Stimulated activated CD4-positive, alpha-beta T cell treated with anti-CD3 and anti-CD28 coated beads, Interleukin-1b, Interleukin-23, amount 100 ng/mL, for 4 hours (primary cell): ENCODE measurements at places on chromosomes 7 and 10.

- DNase-seq, result no peak
Measured at GRCh38 chr7:27324246-27324645, 81.6 kb downstream of the EVX1 start.

GRCh38 chr7:23264916-23265458, 18.4 kb downstream of the GPNMB start:
- DNase-seq, result no peak

- DNase-seq, result no peak
Measured at GRCh38 chr10:98391578-98391991, 23.4 kb downstream of the PYROXD2 start.

DNA sequence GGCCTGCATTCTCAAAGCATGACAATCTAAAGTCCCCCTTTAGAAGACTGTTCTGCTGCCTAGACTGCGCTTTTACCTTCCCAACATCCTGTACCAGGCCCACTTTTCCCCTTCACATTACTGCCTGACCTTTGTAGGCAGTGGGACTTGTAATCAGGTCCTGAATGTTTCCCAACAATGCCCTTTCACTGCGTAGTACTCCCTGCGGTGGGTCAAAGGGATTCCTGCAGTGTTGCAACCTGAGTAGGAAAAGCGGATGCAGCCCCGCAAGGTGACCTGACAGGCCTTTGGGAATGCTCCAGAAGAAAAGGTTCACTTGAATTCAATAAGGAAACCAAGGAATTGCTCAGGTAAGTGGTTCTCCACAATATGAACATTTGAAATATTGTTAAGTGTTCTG, 4.9 kb upstream of the TCAF1 start:
- no peak for DNase-seq

DNA sequence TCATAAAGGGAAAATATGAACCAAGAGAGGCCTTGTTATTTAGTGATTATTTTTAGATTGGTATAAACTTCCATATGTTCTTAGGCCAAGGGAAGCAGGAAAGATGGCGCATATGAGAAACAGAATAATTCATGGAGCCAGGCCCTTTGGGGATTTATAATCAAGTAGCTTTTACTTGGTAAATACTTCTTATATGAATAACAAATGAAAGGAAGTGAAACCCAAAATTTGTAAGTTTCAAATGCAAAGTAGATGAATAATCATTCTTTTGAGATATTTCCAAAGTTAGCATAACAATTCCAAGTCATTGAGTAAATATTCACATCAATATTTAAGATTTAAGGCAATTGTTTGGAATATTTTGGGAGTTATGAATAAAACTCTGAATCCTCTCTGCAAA, 13.9 kb upstream of the OPTN start:
- DNase-seq, result no peak

- no peak for DNase-seq
Measured at GRCh38 chr7:34832020-34832419, 174.0 kb downstream of the NPSR1 start.

DNA sequence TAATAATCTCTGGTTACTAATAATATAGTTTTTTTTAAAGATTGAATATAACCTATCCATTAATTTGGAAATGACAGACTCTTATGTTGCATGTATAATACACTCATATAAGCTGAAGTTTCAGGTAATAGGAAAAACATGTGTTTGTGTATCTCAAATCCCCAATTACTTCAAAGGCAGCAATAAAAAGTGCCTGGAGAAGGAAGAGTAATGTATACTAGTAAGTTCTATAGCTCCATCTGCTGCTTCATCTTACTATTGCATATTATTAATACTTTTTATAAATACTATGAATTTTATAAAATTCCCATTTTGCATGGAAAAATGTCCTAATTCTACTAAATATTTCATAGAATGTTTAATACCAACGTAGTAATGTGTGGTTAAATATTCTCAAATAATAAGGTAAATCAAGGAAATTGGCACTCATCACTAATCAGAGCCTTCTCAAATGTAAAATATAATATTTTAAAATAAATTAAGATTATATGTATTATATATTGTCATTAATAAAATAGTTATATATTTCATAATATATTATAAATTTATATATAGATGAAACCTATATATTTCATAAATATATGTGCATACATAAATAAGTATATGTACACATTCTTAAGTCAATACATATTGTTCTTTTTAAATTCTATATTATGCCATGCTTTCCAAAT, 311.9 kb downstream of the HGF start:
- no peak for DNase-seq

DNA sequence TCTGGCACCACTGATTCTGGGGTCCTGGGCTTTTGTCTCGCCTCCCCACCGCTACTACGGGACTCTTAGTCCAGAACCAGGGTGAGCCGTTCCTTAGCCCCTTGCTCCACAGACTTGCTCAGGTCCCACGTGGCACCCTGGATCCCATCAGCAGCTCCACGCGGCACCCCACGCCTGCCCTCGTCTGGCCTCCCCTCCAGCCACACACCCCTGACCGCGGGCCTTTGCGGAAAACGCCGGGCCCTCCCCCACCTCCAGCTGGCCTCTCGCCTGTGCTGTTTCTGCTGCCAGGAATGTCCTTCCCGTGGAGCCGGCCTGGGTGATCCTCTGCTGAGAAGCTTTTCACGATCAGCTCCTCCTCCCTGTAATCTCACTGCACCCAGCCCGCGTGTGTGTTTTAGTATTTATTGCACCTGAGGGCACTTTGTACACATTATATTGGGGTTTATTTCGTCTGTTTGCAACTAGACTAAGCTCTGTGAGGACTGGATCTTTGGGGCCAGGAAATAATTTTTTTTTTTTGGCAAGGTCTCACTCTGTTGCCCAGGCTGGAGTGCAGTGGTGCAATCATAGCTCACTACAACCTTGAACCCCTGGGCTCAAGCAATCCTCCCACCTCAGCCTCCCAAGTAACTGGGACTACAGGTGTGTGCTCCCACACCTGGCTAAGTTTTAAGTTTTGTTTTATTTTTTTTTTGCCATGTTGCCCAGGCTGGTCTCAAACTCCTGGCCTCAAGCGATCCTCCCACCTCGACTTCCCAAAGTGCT, 10.5 kb upstream of the TTYH3 start:
- no peak for DNase-seq

GRCh38 chr7:17255926-17256325, 42.5 kb upstream of the AHR start:
- no peak for DNase-seq

DNA sequence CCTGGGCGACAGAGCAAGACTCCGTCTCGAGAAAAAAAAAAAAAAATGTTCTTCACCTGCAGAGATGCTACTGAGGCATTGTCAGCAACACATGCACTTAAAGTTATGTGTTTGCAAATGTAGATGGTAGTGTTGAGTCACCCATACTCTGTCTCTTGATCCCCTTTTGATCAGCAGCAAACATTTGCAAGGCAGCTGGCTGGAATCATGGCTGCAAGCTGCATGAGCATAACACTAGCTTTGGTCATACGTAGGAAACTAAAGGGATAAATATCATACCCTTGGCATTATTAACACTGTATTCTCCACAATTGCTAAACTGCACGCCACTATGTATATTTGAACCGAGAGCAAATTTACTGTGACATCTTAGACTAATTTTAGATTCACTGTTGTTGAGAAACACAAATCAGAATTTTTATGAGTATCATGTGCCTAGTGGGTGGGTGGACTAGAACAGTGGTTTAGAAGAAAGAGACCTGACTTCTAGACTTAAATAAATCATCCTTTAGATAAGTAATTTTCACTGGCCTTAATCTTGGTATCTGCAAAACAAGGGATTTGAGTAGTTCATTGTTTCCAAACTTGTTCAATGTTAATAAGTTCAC, 229.3 kb upstream of the MEOX2 start:
- no peak for DNase-seq

DNA sequence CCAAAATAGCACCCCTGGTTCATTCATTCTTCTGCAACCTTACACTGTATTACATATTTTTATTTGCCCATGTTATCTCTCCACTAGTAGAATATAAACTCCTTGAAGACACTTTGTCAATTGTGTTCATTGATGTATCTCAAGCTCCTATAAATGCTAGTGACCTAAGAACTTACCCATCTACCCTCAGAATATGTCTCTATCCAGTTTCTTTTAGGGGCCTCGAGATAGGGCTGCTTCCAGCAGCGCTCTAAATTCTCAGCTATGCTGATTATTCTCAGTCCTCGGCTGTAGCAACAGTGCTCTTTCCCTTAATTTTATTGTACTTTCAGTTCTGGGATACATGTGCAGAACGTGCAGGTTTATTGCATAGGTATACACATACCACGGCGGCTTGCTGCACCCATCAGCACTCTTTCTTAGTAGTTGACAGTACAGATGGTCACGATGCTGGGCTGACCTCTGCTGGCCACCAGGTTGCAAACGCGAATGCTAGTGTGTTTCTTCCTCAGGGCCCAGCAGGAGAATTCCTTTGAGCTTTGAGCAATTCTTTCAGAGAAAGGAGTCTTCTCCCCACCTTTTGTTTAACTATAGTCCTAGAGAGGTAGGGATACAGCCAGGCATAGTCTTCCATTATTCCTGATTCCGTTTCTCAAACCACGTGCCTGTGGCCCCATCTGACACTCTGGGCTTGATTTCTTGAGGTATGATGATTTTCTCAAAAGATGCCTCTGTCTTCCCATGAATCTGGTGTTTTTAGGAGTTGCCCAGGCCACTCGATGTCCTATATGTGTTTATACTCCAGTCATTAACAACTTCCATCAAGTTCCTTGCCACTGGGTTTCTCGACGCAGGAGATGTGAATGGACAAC, 49.1 kb upstream of the CDC14C start:
- no peak for DNase-seq

GRCh38 chr10:34254596-34254995, 560.5 kb downstream of the PARD3 start:
- DNase-seq, result no peak

GRCh38 chr10:127370601-127371000, 174.2 kb upstream of the INSYN2A start:
- DNase-seq, result no peak

DNA sequence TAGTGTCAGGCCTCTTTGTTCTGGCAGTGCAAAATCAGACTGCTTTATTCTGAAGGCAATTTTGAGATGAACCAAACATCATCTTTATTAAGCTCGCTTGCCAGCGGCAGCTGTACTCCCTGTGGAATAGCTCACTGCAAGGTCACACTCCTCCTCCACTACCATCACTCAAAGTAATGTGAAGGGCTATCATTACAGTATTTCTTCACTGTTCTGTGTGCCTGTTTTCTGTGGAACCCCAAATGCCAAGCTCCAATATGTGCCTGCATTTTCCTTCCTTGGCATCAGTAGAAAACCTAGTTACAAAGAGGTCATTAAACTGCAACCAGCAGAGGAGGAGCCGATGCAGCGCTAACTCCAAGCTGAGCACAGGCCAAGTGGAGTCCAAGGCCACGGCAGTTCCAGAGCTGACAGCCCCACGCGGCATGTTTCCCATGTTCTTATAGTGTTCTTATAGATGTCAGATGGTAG, 21.4 kb downstream of the BCCIP start:
- no peak for DNase-seq

- no peak for DNase-seq
Measured at GRCh38 chr10:66786709-66787108, 139.1 kb upstream of the LRRTM3 start.

GRCh38 chr10:129079705-129080104, 387.3 kb upstream of the MGMT start:
- no peak for DNase-seq

DNA sequence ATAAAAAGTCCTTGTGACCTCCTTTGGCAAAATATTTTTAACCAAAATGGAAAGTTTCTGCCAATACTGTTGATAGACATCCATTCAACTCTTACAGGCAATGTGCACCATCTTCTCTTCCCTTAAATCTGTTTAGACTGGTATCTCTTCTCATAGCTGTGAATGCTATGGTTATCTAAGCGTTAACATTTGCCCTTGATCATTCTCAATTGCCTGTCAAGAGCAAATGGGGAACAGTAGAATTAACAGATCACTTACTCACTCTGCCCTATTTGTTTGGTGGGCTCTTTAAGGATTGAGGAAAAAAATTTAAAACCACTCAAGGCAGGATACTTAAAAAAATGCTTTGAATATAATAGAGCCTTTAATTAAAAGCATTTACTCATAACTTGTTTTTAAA, 808.4 kb downstream of the NXPH1 start:
- no peak for DNase-seq

- no peak for DNase-seq
Measured at GRCh38 chr7:30584965-30585364, 9.7 kb upstream of the GARS1 start.

- DNase-seq, result no peak
Measured at GRCh38 chr10:57262892-57263291, 901.8 kb upstream of the ZWINT start.

- no peak for DNase-seq
Measured at GRCh38 chr10:116049158-116049973, 223.6 kb downstream of the GFRA1 start.

- peak; percentile 61 for DNase-seq
Measured at GRCh38 chr10:132443605-132443982, 46.6 kb downstream of the PWWP2B start.

DNA sequence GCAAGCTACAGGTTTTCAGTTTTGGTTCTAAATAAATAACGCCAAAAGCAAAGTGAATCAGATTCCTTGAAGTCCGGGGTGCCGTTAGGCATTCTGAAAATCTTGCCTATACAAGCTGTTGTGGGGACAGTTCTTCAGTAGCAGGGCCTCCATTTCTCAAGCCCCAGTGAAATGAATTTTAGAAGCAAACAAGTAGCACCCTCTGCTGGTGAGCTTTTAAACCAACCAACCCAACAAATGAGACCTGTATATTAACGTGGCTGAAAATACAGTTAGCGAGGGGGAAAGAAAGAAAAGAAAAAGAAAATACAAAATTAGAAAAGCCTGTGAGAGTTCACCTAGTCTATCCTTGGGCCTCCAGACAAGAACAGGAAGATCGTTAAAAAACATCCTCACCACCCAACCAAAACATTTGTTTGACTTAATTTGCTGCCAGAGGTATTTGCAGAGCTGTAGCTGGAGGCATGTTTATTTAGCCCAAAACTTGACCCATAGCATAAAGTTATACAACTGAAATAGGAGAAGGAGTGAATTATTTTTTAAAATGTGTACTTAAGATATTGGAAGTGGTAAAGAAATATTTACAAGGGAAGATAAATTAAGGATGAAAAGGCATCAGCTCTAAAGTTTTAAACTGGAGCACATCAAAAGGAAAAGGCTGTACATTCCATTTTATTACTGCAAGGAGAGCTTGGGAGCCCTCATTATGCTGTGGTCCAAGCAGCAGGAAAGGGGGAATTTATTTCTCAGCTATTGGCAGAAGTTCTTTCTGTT, 98.9 kb downstream of the DYNC1I1 start:
- no peak for DNase-seq

DNA sequence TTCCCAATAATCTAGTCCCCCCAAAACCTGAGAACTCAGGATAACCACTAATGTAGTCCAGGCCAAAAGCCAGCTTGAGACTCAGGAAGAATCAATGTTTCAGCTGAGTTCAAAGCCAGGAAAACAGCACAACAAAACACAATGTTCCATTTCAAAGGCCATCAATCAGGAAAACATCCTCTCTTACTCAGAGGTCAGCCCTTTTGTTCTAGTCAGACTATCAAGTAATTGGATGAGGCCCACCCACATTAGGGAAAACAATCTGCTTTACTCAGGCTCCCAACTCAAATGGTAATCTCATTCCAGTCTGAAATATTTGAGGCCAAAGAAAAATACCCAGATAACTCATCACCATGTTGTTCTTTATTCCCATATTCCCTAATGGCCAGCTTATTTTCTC, 152.2 kb downstream of the SDHAF3 start:
- no peak for DNase-seq

- DNase-seq, result no peak
Measured at GRCh38 chr7:51645702-51646298, 329.2 kb upstream of the COBL start.
